ENCODE measurements at places on chromosomes 7 and 10.

DNA sequence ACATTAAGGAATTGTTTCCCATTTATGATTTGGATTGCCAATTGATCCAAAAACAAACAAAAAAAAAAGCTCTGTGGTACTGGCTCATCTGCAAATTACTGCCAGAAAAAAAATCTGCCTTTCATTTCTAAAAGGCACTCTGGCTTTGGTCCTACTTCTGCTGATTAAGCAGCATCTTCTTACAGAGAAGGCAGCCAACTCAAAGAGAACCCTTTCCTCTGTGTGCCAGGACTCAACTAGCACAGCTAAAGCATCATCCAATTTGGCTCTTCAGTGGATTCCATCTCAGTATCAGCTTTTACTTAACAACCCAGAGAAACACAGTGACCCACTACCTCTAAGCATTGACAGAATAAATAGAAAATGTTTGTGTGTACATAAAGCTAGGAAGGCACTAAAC is 80.6 kb downstream of the GSAP start:
- peak; percentile 75 for DNase-seq

DNA sequence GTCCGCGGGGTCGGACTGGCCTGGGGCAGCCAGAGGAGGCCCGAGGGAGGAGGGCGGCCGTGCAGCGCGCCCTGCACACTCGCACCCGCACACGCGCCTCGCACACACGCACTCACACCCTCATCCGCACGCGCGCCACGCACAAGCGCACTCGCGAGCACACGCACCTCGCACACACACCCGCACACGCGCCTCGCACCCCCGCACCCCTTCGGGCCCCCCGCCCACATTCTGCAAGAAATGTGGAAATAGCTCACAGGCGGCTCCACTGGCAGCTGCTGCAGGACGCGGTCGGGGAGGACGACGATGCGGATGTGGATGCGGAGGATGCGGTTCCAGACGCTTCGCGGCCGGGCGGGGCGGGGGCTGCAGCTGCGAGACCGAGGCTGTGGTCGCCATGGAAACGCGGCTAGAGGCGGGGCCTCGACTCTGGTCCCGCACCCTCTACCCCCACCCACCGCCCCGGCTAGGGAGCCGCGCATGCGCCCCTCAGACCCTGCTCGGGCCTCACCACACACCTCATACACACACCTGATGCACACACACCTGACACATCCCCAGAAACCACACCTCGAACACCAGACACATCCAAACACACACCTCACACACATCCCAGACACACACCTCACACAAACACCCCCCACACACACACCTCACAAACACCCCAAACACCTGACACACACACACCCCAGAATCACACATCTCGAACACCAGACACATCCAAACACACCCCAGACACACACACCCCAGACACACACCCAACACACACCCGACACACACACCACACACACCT is at the start of gene CALY:
TSS of gene CALY (minus strand) at position 320 of the 793 bp plus-strand sequence. CDS start 7,907 bp downstream, outside the sequence.
- DNase-seq, result no peak

GRCh38 chr7:876972-877311 is 588 bp downstream of the GET4 start:
- DNase-seq, result no peak

- DNase-seq, result no peak
Measured at GRCh38 chr7:142445019-142445686, 187.3 kb upstream of the PRSS58 start.

DNA sequence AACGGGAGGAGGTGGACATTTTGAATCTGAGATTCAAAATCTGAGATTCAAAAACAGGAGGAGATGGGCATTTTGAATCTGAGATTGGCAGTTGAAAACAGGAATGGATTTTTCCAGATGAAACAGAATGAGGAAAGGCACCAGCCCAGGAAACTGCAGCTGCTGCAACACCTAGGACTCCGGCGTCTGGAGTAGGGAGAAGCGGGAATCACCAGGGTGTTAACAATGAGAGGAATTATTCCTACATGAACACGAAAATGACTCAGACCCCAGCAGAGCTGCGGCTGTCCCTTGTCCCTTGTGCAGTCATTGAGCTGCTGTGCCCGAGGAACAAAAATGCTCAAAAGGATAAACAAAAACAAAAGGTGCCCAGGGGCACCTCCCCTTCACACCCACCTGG is 59.9 kb upstream of the KAT6B start:
- no peak for DNase-seq

- DNase-seq, result no peak
Measured at GRCh38 chr10:74738985-74739567, 87.3 kb upstream of the KAT6B start.

GRCh38 chr7:97002555-97003261 is 2.6 kb upstream of the DLX6 start:
- DNase-seq, result no peak

DNA sequence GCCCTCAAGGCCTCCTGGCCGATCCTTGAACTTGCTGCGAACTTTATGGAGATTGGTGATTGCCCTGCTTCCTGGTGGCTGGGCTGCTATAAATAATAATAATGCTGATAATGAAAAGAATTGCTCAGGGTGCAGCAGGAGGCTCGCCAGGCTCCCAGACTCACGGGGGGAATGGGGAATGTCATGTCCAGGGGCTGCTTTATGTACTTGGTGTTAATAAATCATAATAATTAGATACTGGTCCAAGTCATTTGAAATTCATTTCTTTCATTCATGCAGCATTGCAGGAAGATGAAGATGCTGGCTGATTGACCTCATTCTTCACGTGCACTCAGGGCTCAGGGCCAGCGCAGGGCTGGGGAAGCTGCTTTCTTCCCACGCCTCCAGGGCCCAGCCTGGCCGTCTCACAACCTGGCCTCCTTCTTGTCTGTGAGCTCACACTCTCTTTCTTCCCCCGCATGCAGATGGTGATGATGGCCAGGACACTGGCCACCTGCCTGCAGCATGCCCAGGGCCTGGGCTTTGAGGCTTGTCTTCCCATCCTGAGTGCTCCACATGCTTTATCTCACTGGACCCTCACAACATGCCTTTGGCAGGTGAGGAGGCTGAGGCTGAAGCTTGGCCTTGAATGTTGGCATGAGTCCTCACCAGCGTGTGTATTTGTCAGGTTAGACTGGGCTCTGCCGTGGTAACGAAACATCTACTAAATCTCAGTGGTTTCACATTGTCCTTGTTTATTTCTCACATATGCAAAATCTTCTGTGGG is 138.4 kb upstream of the TNS3 start:
- no peak for DNase-seq

DNA sequence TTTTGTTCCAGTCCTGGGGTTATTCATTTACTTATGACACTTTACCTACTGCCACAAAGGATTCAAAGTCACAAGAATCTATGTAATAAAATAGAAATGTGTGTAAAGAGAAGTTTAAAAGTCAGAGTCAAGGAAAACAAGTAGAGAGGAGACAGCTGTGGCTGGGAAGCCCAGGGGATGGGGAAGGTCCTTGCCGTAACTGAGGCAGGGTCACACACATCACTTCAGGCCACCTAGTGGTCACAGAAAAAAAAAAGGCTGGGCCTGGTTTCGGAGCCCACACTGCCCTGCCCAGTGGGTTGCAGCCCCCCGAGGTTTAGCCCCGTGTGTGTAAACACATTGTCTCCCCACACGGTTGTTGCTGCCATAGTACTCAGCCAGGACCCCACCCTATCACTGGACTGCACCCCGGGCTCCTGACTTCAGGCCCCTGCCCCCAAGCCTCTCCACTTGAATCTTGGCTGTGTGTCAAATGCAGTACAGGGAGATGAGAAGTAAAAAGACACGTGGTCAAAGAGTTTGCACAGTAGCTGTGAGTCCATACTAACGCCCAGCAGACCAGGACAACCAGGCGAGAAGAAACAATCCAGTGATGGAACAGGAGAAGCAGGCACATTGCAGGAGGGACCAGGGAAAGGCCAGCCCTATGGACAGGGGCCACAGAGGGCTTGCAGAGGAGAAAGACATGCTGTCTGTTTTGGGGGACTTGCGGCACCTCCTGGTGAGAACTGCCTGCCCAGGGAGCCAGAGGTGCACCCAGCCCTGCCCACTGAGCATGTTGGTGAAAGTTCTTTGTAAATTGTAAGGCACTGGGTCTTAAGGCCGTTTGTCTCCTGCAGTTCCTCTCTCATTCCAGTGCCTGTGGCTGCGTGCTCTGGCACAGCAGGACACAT is 91.4 kb upstream of the MACROH2A2 start:
- DNase-seq, result no peak

GRCh38 chr7:128446306-128446705 is 9.4 kb upstream of the HILPDA start:
- DNase-seq, result no peak

DNA sequence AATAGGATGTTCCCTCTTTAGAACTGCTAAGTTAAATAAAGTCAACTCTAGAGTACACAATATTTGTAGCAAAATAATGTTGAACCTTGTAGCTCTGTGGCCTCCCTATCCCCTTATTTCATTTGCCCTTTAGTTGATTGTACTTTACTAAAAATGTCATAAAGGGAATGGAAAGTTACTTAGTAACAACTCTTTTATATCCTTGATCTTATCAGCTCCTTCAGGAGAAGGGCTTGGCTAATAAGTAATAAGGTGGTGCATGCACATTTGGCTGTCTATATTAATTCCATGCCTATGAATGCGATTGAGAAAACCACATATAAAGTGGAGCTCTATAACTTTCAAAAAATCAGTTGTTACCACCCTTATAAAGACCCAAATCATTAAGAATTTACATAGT is 41.5 kb upstream of the GATA3 start:
- DNase-seq, result no peak

DNA sequence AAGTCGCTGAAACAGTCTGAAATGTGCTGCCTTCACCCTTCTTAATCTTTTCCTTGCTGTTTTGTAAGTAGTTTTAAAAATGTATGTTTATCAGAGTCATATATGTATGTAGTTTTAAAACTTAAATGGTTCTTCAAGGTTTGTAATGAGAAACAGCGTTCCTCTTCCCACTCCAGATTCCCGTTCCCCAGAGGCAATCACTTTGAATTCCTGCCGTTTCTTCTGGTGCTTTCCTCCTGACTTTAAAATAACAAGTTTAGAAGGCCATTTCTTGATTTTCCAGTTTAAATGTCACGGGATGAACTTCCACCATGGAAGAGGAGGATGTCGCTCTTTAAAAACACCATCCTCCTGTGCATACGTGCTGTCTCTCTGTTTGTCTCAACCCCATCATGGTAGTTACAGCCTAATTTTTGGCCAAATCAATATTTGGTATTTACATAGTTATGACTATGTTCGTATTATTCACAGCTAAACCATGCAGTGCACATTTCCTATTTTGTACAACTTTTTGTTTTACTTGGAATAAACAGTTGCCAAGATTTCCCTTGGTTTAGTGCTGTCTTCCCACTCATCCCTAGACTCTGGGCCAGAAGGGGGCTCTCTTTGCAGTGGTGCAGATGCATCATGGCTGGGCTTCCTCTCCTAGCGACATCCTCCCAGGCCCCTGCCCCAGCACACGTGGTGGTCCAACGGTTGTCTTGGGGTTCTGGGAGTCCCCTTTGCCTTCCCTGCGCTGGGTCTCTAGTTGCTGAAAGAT is 151.4 kb downstream of the PTPN20 start:
- peak; percentile 17 for DNase-seq

DNA sequence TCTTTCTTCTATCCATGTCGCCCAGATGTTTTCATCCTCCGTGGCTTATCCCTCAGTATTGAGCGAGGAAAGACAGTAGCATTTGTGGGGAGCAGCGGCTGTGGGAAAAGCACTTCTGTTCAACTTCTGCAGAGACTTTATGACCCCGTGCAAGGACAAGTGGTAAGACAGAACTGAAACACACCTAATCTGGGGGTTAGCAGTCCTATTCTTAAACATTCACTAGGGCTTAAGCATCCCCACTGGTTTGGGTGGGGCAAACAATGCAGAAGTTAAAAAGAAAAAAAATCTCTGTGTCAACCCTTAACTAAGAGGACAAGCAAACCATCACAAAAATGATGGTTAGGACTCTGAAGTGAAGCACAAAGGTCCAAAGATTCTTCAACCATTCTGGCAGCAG is 43.8 kb downstream of the SP8 start:
- no peak for DNase-seq

DNA sequence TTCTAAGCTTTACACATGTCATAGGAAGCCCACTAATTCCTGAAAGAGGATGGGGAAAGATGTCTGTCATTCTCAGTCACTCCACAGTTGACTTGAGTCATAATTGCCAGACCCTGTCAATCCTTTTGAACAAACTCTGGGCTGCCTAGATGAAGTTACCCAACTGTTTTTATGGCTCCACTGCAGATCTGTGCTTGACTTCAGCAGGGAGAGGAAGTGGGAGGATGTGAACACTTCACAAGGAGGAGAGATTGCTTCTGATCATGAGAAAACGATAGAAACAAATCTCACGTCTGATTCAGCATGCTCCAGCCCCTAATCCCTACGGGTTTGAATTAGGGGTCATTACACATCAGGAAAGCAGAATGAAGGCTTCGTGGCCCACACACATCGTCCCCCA is 596.6 kb upstream of the CELF2 start:
- DNase-seq, result no peak

DNA sequence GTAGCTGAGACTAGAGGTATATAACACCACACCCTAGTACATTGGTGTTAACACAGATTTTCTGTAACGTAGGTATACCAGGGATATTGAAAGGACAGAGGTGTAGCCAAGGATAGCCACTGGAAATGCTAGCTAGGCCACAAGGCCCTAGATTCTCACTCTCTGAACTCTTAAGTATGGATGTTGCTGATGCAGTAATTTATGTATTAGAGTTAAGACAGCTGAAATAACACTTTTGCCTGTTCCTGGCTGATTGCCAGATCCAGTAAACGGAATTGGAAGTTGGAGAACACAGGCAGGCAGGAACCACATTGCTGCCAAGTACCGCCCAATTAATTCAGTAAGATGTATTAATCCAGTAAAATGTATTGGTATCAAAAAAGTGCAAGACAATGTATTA is 1.8 kb downstream of the CALU start:
- no peak for DNase-seq

GRCh38 chr7:151541709-151542499 is 22.2 kb upstream of the RHEB start:
- DNase-seq, result no peak

- DNase-seq, result no peak
Measured at GRCh38 chr7:45601094-45601493, 26.9 kb downstream of the ADCY1 start.

Data from skin of body (tissue), 3 donors.